ENCODE measurements at places on chromosomes 16 and 17.

DNA sequence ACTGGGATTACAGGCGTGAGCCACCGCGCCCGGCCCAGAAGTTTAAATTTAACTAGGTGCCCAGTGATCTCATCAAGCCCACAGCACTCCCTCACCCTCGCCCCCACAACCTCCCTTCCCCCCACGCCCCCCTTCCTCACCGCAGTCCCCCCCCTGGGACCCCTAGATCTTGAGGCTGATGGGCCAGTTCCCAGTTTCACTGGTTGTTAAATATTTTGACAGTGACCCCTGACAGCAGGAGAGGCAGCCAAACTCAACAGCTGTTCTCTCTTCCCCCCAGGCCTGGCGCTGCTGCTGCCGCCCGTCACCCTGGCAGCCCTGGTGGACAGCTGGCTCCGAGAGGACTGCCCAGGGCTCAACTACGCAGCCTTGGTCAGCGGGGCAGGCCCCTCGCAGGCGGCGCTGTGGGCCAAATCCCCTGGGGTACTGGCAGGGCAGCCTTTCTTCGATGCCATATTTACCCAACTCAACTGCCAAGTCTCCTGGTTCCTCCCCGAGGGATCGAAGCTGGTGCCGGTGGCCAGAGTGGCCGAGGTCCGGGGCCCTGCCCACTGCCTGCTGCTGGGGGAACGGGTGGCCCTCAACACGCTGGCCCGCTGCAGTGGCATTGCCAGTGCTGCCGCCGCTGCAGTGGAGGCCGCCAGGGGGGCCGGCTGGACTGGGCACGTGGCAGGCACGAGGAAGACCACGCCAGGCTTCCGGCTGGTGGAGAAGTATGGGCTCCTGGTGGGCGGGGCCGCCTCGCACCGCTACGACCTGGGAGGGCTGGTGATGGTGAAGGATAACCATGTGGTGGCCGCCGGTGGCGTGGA is 15.6 kb downstream of the QPRT start:
- H3K4me1 ChIP-seq, result no peaks in the 10 kb centered on the region
- H3K4me3 ChIP-seq, result no peak overlapping the region
- peak; percentile 81 for DNase-seq
- peaks cover 1% of the 10 kb centered on the region for H3K36me3 ChIP-seq
- H3K27ac ChIP-seq, result no peak overlapping the region

- no peak overlapping the region for H3K27ac ChIP-seq
- H3K4me3 ChIP-seq, result no peak overlapping the region
- peaks cover 4% of the 10 kb centered on the region for H3K36me3 ChIP-seq
- peaks cover 2% of the 10 kb centered on the region for H3K27me3 ChIP-seq
Observed at GRCh38 chr16:85042167-85042526, 14.6 kb downstream of the KIAA0513 start.

DNA sequence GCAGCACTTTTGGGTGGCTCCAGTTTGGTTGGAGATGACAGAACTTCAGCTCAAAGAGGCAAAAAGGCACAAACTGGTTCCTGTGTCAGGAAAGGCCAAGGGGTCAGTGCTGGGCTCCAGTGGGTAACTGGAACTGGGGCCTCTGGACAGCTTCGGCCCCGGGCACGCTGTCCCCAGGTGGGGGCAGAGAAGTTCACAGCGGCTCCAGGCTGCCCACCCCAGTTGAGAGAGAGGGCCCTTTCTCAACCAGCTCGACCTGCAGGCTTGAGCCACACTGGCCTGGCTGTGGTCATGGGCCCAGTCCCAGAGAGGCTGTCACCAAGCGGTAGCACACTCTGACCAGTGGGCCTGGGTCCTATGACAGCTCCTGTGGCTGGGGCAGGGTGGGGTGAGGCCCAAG is 24.5 kb downstream of the ADCY7 start:
- no peak for DNase-seq
- H3K27ac ChIP-seq, result no peak overlapping the region
- peaks cover 2% of the 10 kb centered on the region for H3K36me3 ChIP-seq
- H3K4me1 ChIP-seq, result no peaks in the 10 kb centered on the region
- H3K4me3 ChIP-seq, result no peak overlapping the region
- no peaks in the 10 kb centered on the region for H3K27me3 ChIP-seq

- no peaks in the 10 kb centered on the region for H3K4me1 ChIP-seq
- no peaks in the 10 kb centered on the region for H3K27me3 ChIP-seq
- H3K4me3 ChIP-seq, result no peak overlapping the region
- DNase-seq, result no peak
- H3K36me3 ChIP-seq, result no peaks in the 10 kb centered on the region
- no peak overlapping the region for H3K27ac ChIP-seq
Observed at GRCh38 chr17:69796078-69796477, 278.9 kb upstream of the KCNJ16 start.

DNA sequence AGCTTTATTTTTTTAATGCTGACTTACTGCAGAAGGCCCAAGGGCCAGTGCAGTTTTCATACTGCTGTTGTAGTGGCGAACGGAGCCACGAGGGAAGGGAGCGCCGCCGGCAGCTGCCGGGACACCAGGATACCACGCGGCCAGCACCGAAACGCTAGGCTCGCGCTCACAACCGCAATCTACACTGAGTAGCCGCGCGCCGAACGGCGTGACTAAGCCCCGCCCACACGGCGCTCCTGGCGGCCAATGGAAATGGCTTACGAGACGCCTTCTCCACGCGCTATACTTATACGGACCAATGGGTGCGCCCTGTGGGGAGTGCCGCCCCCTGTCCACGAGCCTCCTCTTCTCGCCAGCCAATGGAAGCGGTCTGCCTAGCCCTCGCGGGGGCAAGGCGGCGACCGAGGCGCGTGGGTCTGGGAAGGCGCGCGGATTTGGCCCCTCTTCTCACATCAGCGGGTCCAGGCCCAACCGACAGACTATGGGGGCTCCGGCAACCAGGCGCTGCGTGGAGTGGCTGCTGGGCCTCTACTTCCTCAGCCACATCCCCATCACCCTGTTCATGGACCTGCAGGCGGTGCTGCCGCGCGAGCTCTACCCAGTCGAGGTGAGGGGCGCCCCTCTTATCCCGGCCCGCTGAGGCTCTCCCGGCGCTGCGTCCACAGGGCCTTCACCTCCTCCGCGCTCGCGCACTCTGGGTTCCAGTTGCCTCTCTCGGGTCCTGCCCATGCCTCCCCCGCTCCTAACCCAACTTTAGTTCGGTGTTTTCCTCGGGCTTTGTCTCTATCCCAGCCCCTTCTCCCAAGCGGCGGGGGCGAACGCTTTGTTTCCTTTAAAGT is at the start of gene TMEM97:
TSS of gene TMEM97 (plus strand) at position 442 of the 839 bp plus-strand sequence. CDS start at position 482, 40 bp downstream.
- H3K4me3 ChIP-seq, result peak within 1 kb of the TSS; percentile 92
- H3K27ac ChIP-seq, result peak within 1 kb of the TSS; percentile 87
- H3K4me1 ChIP-seq, result peaks cover 25% of the 10 kb centered on the region
- no peaks in the 10 kb centered on the region for H3K27me3 ChIP-seq
- H3K36me3 ChIP-seq, result no peaks in the 10 kb centered on the region
